ENCODE measurements at places on chromosomes 6 and 20.

- DNase-seq: no peak
Observed at GRCh38 chr6:3960754-3961361, 111.7 kb downstream of the FAM50B start.

- DNase-seq: no peak
Observed at GRCh38 chr20:38157635-38158495, 7.2 kb downstream of the TGM2 start.

- DNase-seq: no peak
Observed at GRCh38 chr6:122853259-122853995, 64.4 kb downstream of the SMPDL3A start.

DNA sequence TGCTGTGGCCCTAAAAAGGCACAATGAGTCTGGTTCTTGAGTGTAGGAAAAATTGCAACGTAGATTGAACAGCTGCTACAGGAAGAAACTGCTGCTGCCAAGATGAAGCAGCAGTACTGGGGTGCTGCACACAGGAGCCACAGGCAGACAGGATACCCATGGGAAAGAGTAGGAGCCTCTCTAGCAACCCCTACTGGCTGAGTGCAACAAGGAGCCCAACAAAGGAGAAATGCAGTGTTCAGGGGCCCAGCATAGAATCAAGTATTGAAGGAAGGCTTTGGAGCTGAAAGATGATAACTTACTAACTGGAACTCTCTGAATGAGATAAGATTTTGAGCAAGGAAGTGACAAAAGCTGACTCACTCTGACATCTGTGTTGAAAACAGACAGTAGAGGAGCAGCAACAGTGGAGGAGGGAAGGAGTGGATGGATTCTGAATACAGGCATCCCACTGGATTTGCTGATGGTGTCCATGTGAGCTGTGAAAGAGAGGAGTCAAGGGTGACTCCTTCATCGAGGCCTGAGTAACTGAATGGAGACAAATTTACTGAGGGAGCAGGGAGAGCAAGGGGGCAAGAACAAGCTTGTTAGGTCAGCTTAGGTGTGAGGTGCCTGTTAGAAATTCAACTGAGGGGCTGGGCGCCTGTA is 534.7 kb upstream of the JARID2 start:
- DNase-seq: peak; percentile 34

DNA sequence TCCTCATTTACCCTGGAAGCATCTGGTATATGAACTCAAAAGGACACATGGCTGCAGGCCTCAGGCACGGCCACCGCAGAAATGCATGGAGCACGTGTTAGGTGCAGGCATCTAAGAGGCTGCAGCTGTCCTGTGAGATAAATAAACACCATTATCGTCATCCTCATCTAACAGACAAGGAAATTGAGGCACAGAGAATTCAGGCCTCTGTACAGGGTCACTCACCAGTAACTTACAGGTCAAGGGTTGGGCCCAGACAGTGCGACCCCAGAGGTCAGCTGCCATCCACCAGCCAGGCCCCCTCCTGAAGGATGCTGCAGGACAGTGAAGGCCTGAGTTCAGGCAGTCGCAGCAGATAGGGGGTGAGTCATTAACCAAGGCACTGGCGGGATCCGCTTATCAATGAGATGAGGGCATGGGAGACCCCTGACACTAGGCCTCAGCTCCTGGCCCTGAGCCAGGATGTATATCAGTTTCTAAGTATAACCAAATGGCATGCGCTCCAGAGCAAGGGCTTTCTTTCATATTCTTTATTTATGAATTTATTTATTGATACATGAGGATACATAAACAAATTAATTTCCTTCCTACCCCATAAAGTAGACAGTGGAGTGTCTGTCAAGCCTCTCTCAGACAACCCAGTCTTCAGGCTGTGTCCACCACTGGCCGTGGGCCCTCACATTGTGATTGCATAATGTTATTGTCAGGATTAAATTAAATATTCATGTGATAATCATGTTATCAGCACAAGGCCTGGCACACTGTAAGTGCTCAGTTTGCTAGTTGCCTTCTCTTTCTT is 316.9 kb downstream of the QKI start:
- no peak for DNase-seq

Measured in T1000 (cell line).